Cortex of kidney (tissue), 1 donor: ENCODE measurements at places on chromosomes 12 and 14.

GRCh38 chr12:75779891-75780496 is 251.6 kb downstream of the PHLDA1 start:
- no peak for DNase-seq

GRCh38 chr12:16349131-16349460 is 1.7 kb downstream of the MGST1 start:
- DNase-seq = no peak

DNA sequence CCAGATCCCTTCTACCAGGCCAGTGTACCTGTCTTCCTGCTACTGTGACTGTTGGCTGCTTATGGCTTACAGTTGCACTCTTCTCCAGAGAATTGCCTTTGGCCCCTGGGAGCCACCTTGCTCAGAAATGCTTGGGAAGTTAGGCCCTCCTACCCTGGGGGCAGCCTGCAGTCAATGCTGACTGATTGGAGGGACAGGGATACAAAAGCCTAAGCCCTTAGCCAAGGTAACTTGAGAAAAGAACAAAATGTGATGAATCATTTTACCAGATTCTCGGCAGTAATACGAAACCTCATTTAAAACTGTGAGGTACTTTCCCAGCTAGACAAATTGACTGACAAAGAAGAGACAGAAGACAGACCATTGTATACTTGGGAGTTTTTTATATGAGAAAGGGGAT is 47.3 kb downstream of the PTCSC3 start:
- no peak for DNase-seq

- DNase-seq = no peak
Measured at GRCh38 chr12:66663611-66664010, 15.3 kb downstream of the GRIP1 start.

- DNase-seq = no peak
Measured at GRCh38 chr12:76023069-76023690, 8.4 kb downstream of the PHLDA1 start.
